ENCODE measurements at places on chromosomes 7 and 10. TPM values are rescaled to one million over a fixed set of nuclear protein-coding genes. Genes with fewer than 3 reads are reported as not detected.

The IFIT5 gene
- total RNA-seq = 15.6 TPM

The PDE6C gene
- not detected for total RNA-seq

The PROSER2 gene
- total RNA-seq = 12.4 TPM

The SEMA3E gene
- total RNA-seq = 2.6 TPM

The IGFBP3 gene
- total RNA-seq = 196 TPM

The GRM3 gene
- total RNA-seq = 0.18 TPM

The TMEM236 gene
- 0.64 TPM for total RNA-seq

Measured in metanephros (tissue), 2 donors.